Activated naive CD8-positive, alpha-beta T cell treated with anti-CD3 and anti-CD28 coated beads, Interleukin-2, amount 10 ng/mL, durations not matched to agents 7 days and 5 days (primary cell): ENCODE measurements at places on chromosomes 12 and 14. TPM values are rescaled to one million over a fixed set of nuclear protein-coding genes. Genes with fewer than 3 reads are reported as not detected.

Gene AVPR1A
- total RNA-seq, result not detected

Gene DHH
- total RNA-seq, result 0.25 TPM

Gene COX6A1
- 276 TPM for total RNA-seq

Gene ALDH1L2
- total RNA-seq, result 0.14 TPM

Gene CELA1
- not detected for total RNA-seq

Gene PZP
- not detected for total RNA-seq

Gene KRT72
- 0.67 TPM for total RNA-seq

Gene CCDC175
- not detected for total RNA-seq

Gene P2RX7
- 6.6 TPM for total RNA-seq

Gene ADGRD1
- not detected for total RNA-seq

Gene SCNN1A
- total RNA-seq, result 0.43 TPM

Gene PLEKHH1
- total RNA-seq, result 0.68 TPM

Gene KRT86
- total RNA-seq, result 0.14 TPM

Gene TPH2
- total RNA-seq, result not detected

Gene MGAT4C
- total RNA-seq, result not detected

Gene RIMBP2
- total RNA-seq, result not detected

Gene LHX5
- total RNA-seq, result not detected

Gene LRP1-AS
- total RNA-seq, result not detected

Gene NRIP2
- not detected for total RNA-seq

Gene TAOK3
- total RNA-seq, result 60.2 TPM

Gene TBX5
- total RNA-seq, result not detected

Gene SERPINA12
- total RNA-seq, result not detected
